ENCODE measurements at places on chromosomes 5 and 9.
A peak's percentile ranks its signal among the peaks of the same experiment; 100 is the strongest.

- DNase-seq: no peak
Measured at GRCh38 chr9:34253460-34253837, 74.6 kb downstream of the UBAP1 start.

DNA sequence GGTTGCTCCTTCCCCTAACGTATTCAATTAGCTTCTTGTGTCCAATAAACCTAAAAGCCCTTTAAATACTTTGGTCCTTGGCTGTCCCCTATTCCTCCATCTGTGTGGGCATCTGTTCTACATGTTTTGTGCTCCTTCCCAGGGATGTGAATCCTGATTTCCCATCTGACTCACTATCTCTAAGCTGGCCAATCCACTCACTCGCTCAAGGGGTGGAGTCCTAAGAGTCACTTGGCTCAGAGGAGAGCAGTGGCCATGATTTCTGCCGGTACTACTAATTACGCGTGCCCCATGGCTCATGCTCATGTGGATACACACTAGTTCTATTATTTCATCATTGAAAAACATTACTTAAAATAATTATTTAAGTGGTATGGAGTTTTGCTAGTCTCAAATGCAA lies 89.6 kb downstream of the TAF11L14 start:
- no peak for DNase-seq

DNA sequence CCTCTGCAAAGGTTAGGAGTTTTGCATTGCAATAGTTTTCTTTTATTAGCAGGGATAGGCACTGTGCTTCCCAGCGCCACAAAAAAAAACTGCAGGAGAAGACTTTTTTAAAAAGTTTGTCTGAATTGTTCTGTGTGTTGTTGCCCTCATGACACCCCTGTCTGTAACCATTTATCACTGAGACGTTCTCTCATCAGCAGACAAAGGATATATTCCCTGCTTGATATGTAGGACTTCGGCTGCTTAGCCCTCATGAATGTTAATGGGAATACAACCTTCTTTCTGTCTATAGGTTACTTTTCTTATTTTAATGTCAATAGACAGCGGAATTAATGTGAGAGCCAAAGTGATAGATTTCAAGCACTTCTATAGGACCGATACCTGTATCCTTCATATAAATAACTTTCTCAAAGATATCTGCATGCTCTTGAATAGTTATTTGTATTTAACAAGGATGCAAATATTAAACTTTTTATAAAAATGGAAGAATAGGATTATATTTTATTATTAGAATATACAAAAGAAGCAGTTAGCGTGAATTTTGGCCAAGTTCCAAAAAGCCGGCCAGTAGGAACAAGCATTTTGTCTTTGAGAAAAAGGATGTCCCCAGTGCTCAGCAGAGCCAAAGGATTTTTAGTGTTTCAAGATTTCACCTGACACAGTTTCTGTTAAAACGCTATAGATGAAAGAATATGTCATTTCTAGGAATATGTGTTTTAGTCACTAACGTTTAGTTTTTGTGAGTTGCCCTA lies 1.5 kb upstream of the LYSMD3 start:
- DNase-seq: no peak

GRCh38 chr9:127683723-127684122 lies 23.1 kb upstream of the CFAP157 start:
- no peak for DNase-seq

DNA sequence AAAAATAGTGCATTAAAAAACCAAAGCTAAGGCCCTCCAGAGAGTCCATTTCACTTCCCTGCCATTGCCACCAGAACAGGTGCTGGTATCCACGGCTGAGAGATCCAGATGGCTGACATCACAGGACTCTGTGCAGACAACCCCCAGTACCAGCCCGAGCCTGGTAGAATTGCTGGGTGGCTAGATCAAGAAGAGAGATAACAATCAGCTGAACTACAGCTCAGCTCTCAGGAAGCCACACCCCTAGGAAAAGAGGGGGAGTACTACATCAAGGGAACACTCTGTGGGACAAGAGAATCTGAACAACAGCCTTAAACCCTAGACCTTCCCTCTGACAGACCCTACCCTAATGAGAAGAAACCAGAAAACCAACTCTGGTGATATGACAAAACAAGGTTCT lies 73.8 kb upstream of the SLIT3 start:
- no peak for DNase-seq

DNA sequence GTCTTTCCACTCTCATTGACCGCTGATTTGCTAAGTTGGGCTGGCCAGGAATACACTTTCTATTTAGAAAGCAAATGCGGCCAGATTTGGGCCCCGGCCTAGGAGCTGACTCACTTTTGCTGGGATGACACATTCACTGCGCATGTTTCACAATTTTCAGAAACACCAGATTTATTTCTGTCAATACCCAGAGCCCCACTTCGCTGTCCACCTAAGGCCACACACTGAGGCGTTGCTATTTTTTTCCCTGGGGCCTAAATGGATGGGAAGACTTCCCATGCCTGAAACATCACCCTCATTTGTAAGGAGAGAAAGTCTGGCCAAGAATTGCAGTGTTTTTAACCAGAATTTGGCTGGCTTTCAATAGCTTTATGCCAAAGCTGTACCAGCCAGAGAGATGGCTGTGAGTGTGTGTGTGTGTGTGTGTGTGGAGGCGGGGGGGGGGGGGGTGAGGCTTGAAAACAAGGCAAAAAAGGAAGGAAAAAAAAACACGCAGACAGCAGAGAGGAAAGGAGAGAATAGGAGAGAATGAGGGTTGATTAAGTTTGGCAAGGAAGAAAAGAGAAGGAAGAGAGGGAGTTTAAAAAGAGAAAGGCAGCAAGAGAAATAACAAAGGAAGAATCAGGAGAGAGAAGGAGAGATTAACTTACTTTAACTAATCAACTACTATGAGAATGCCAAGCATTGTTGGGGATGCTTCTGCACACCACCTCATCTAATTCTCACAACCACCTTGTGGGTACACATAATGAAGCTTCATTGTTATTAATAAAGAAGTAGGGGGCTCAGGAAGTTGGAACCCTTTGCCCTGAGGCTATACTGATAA lies 261.4 kb upstream of the KLF4 start:
- peak; percentile 96 for DNase-seq

- no peak for DNase-seq
Measured at GRCh38 chr5:132475987-132476875, 14.3 kb downstream of the IRF1 start.

- DNase-seq: no peak
Measured at GRCh38 chr5:169268019-169268418, 32.9 kb downstream of the SLIT3 start.

GRCh38 chr9:130606887-130607600 lies 27.7 kb downstream of the FUBP3 start:
- DNase-seq: no peak

DNA sequence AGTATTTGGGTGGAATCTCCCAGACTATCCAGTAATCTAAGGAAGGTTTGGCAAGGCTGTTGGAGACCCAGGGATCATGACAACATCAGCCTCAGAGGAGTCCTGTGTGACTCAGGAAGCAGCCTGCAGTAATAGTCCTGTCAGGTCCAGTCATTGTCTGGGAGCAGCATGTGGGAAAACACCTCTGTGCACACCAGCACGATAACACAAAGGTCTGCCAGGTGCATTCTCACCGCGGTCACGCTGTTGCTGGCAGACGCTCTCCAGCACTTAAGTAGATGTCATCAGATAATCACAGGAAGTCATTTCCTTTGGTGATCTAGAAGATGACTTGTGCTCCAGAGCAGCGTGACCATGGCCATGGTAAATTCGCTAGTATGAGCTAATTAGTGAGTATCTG lies 99.2 kb upstream of the IQGAP2 start:
- peak; percentile 64 for DNase-seq

GRCh38 chr5:79518718-79519117 lies 4.8 kb upstream of the HOMER1 start:
- no peak for DNase-seq

DNA sequence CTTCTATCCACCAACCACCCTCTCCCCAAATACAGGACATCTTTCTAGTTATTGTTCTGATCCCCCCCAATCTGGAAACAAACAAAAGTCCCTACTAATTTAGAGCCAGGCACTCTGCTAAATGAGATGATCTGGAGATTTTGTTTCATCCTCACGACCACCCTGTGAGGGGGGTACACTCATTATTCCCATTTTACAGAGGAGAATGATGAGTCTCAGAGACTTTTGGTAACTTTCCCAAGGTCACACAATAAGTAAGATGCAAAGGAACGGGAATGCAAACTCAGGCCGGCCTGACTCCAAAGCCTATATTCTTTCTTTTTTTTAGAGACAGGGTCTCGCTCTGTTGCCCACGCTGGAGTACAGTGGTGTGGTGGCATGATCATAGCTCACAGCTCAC lies 9.4 kb downstream of the PDGFRB start:
- no peak for DNase-seq

DNA sequence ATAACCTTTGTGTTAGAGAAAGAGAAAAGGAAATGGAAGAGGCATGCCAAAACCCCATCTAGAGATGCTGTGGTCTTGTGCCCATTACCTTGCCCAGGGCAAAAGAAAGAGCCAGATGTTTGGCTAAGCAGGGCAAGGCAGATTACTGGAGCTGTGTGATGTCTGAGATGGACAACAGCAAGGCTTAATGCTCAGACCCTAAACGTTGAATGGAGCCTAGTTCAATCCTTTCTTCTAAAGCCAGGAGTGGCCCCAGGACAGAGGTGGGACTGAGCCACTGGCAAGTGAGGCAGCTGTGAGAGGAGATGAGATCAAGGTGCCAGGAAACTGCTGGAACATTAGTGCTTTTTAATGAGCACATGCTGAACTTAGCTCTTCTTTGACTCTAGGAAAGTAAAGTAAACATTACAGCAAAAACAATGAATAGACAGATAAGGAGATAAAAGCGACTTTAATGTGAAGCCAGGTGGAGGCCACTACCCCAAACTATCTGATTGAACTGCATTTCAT lies 143.0 kb upstream of the EGFLAM start:
- no peak for DNase-seq

DNA sequence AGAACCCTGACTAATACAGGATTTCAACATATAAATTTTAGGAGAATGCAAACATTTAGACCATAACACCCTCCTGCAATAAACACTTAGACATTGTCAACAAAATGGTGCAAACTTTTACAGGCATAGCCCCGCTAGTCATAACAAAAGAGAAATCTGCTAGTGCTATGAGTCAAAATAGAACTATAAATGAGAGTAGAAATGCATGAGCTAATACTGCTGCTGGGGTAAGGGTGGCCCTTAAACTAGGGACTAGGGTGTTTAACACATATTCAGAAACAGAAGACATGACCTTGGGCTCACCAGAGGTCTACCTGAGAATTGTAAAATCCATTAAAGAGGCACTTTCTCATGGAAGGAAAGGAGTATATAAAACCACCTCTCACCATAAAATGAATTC lies 131.6 kb downstream of the TLR4 start:
- no peak for DNase-seq

- DNase-seq: peak; percentile 7
Measured at GRCh38 chr9:134182554-134183085, 18.3 kb upstream of the RNU6ATAC start.

GRCh38 chr9:77541055-77541454 lies 107.1 kb downstream of the GNA14 start:
- no peak for DNase-seq

- peak; percentile 30 for DNase-seq
Measured at GRCh38 chr5:124923131-124923530, 176.7 kb upstream of the ZNF608 start.

DNA sequence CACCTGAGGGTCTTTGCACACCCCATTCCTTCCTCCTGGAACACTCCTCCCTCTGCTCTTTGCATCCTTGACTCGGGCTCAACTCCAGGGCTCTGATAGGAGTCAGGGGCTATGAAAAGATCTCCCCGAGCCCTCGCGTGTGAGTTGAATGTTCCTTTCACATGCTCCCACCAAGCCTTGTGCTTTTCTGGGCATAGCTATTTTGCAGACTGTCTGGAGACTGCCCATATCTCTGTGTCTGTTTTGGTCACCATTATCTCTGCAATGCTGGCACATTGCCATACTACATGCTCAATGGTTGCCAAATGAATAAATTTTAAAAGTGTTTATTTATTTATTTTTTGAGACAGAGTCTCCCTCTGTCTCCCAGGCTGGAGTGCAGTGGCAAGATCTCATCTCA lies 56.9 kb upstream of the PLPP1 start:
- no peak for DNase-seq

DNA sequence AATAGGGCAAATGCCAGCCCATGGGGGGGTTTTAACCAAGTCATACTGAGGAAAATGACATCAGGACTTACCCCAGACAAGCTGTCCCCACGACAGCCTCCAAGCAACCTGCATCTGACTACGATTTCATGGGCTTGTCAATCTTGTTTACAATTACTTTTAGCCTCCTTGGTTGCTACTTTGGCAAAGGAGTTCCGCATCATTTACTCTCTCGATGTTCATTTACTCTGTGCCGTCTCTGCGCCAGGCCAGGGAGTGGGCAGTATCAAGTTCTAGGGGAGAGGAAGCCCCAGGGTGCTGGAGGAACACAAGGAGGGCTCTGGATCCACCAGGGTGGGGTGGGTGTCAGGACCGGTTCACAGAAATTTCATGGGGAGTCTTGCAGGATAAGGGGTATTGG lies 23.9 kb downstream of the PTPN3 start:
- DNase-seq: no peak

DNA sequence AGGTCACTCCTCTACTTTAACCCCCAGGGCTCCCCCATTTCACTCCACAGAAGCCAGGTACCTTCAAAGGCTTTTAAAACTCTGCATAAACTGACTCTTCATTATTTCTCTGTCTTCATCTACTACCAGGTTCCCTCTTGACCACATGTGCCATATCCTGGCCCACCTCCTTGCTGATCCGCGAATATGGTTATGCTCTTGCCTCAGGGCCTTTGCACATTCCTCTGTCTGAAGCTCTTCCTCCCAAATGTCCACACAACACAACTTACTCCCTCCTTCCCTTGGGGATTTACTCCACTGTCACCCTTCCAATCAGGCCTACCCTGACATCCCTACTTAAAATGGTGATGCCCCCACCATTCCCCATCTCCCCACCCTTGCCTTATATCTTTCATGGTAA lies 134.6 kb upstream of the ANKRD55 start:
- DNase-seq: no peak

GRCh38 chr9:130020618-130021017 lies 22.4 kb downstream of the FNBP1 start:
- no peak for DNase-seq

GRCh38 chr5:140711794-140712193 lies 11.5 kb downstream of the ZMAT2 start:
- DNase-seq: no peak

DNA sequence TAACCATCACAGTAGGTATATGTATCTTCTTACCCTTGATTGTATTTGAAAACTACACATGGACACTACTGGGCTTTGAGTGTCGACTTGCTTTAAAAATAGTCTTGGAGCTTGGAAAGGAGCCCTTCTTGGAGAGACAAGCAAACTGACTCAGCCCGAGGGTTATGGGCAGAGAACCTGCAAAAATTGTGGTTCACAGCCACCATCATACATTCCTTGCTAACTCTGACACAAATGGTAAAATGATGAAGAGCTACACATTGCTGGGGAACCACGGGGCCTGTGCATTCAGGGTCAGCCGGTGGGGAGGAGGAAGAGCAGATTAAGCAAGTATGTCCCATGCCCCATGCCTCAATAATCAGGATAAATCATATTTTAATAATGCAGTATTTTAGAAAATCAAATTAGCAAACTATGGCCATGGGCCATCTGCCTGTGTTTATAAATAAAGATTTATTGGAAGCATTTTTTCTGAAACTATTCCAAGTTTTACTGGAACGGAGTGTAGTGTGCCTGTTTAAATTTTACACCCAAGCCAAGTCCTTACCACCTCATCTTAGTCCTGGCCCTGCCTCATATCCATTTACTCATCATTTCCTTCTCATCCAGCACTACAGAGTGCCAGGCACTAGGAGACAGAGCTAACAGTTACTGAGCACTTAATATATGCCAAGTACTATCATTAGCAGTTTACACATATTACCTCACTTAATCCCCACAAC lies 195.7 kb downstream of the PALM2AKAP2 start:
- no peak for DNase-seq

Measured in CD14-positive monocyte (primary cell).